Stimulated activated CD4-positive, alpha-beta T cell treated with anti-CD3 and anti-CD28 coated beads, Interleukin-1b, Interleukin-23, amount 100 ng/mL, for 1 hour (primary cell): ENCODE measurements at places on chromosomes 5 and 9.

GRCh38 chr5:590346-590745, 21.8 kb upstream of the CEP72 start:
- DNase-seq: no peak

GRCh38 chr5:57085306-57086081, 88.4 kb upstream of the GPBP1 start:
- DNase-seq: no peak

- no peak for DNase-seq
Measured at GRCh38 chr5:43190755-43191603, 1.0 kb upstream of the NIM1K start.

DNA sequence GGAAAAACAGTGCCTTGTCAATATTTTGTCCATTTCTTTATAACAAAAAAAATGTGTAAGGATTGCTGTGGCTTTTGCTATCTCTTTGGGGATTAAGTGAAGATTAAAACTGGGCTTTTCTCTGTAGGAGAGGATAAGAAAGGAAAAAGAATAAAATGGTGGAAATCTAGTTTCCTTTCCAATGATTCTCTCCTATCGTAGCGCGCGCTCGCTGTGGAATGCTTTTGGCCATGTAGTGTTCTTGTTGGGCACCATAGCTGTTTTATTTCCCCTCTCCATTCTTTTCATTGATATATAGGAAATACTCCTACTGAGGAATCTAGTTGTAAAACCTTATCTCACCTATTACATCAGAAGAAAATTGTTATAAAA, 1.5 kb downstream of the STXBP1 start:
- no peak for DNase-seq

GRCh38 chr9:99573085-99573484, 248.6 kb upstream of the NR4A3 start:
- DNase-seq: no peak

- DNase-seq: no peak
Measured at GRCh38 chr5:115460472-115460871, 84.1 kb downstream of the FEM1C start.

DNA sequence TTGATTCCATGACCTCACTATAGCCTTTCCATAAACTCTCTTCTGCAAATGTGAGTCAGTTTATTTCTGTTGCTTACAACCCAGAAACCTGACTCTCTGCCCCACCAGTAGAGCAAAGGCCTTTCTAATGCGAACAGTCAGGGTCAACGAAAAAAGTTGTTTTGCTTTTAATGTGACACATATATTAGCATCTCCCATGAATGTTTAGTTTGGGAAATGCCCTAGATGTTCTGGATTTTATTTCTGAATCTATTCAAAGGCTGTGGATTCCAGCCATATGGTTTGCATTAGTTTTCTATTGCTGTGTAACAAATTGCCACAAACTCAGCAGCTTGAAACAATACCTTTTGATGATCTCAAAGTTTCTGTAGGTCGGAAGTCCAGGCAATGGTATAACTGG, 193.5 kb downstream of the GNA14 start:
- DNase-seq: no peak
